ENCODE measurements at places on chromosomes 6 and 20.

DNA sequence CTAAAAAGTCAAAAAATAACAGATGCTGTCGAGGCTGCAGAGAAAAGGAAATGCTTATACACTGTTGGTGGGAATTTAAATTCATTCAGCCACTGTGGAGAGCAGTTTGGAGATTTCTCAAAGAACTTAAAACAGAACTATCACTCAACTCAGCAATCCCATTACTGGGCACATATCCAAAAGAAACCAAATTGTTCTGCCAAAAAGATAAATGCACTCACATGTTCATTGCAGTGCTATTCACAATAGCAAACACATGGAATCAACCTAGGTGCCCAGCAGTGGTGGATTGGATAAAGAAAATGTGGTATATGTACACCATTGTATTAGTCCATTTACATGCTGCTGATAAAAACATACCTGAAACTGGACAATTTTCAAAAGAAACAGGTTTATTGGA is 116.0 kb upstream of the VGLL2 start:
- no peak for DNase-seq

DNA sequence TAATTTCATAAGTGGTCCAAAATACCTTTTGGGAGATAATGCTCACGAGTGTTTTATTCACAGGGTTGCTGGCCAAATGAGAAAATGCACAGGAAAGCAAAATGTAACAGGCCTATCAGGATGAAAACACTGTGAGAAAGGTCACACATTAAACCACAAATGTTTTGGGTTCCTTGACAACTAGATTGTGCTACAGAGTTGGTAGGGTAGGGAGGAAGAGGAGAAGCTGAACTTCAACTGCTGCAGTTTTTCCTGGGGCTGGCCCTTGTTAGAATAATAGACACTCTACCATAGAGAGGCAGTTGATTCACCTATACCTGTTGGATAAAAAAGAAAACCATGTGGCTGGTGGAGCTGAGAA is 28.1 kb upstream of the PAQR8 start:
- DNase-seq: no peak

GRCh38 chr6:167968091-167968490 is 29.4 kb upstream of the KIF25 start:
- no peak for DNase-seq

DNA sequence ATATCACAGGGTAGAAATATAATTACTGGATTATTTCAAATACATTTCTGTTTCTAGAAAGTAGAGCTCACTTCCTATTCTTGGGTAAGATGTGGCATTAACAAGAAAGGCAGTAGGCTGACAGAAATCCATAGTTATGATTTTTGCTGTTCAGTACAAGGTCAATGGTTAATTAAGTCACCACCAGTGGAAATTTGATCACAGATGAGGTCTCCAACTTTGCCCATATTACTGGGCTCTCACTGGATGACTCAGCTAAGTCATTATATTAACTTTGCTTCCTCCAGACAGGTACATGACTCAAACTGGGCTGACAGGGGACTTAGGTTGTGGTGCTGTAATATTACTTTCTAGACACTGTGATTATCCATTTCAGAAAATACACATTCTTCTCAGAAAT is 212.4 kb downstream of the GRIK2 start:
- no peak for DNase-seq

DNA sequence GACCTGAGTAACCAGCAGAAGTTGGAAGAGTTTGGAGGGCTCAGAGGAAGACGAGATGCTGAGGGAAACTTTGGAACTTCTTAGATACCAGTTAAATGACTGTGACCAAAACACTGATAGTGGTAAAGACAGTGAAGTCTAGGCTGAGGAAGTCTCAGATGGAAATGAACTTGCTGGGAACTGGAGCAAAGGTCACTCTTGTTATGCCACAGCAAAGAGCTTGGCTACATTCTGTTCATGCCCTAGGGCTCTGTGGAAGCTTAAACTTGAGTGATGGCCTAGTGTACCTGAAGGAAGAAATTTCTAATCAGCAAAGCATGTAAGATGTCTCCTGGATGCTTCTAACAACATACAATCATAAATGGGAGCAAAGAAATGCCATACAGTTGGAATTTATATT is 24.7 kb downstream of the WDR27 start:
- no peak for DNase-seq

GRCh38 chr20:8036771-8037170 is 17.2 kb upstream of the TMX4 start:
- no peak for DNase-seq

DNA sequence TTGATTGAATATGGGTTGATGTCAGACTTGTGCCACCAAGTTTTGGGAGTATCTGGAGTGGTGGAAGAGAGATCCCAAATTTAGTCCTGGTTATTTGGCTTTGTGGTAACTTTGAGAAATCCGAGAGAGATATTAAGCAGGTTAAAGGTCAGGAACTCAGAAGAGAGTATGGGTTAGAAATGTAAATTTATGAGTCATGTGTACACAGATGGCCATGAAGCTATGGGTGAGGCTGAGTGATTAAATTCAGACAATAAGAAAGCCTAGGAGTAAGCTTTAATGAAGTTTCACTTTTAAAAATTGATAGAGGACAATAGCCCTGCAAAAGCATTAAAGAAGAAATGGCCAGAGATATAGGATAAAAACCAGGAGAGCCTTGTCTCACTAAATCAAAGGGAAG is 14.3 kb downstream of the RIMS1 start:
- DNase-seq: no peak

GRCh38 chr6:143110996-143111395 is 50.3 kb downstream of the AIG1 start:
- no peak for DNase-seq

DNA sequence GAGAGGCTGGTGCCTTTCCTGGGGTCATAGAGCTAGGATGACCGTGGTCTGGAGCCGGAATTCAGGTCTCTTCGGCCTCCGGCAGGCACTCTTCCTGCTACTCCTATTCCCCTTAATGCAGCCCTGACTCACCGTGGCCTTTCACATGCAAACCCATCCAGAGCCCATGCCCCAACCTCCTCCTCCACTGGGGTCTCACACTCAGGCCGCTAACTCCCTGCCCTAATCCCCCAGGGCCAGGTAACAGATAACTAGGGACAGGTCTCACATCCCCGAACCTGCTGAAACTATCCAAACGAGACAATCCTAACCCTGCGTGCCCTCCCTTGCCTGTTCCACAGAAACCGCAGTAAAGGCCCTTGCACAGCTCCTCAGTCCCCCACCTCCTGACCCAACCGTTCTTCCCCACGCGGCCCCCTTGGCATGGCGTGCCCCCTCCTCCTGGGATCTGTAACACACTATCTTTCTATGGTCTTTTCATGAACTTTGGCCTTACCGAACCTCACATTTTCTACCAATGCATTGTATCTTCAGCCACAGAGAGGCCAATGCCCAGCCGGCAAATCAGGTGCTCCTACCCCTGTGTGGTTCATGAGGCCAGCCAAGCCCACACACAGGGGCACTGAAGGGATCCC is 245.4 kb upstream of the EXOC2 start:
- no peak for DNase-seq

DNA sequence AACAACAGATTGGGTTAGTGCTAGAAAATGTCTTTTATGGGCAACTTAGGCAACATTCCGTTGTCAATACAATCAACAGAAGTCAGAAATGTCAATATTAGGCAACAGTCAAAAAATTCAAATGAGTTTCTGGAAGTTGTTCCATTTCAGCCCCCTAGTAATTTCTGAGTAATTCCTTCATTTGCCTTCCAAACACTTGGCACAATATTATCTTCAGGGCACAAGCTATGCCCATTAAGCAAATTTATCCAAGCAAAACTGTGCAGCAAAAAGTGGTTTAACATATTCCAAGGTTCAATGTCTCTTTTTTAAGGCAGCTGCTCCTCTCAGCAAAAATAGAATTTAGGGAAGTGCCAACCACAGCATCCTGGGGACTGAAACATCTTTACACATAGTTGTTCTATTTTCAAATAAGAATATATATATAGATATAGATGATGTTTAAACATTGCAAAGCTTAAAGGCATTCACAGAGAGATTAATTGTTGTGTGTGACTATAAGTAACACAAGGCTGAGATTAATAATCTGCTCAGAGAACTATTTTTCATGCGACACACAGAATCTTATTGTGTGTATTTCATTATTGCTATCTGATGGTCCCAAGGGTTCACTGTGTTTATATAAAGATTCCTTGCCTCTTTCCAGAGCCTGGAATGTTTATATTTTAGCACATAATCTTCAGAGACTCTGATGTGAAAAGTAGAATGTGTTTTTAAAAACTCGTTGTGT is 75.2 kb upstream of the ADTRP start:
- no peak for DNase-seq

DNA sequence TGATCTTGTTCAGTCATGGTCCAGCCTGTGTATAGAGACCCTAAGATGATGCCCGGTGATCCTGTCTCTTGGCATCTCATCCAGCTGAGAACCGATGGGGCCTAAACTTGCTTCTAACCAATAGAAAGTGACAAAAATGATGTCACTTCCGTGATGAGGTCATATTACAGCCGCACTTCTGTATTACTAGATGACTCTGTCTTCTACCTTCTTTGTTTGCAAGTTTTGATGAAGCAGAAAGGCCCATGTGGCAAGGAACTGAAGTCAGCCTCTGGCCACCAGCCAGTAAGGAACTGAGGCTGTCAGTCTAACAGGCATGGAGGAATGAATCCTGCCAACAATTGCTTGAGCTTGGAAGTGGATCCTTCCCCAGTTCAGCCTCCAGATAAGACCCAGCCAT is 32.8 kb upstream of the HLA-C start:
- no peak for DNase-seq

DNA sequence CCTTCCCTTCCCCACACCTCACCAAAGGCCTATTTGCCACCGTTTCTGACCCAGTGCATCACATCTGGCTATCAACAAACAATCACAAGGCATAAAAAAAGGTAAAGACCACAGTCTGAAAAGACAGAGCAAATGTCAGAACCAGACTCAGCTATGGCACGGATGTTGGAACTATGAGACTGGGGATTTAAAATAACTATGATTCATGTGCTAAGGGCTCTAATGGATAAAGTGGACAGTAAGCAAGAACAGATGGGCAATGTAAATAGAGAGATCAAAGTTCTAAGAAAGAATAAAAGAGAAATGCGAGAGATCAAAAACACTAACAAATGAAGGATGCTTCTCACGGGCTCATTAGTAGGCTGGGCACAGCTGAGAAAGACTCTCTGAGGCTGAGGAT is 99.5 kb downstream of the LAMP5 start:
- no peak for DNase-seq

DNA sequence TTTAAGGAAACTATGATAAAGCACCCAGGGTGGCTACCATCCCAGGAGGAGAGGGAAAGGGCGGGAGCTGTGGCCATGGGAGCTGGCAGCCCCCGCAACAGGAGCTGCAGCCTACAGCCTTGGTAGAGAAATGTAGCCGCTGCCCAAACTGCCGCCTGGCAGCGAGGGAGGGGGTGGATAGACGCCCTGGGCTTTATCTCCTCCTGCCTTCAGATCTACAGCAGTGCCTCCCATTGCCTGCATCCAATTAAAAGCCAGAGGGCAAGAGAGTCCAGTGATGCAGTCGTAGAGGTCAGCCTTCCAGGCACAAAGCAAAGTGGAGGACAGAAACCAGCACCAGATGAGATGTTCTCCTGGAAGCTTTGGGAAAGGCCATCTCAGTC is 35.0 kb upstream of the ZFAND3 start:
- no peak for DNase-seq

- DNase-seq: no peak
These were observed 3.1 kb downstream of the JAG1 start for GRCh38 chr20:10670501-10671220.

DNA sequence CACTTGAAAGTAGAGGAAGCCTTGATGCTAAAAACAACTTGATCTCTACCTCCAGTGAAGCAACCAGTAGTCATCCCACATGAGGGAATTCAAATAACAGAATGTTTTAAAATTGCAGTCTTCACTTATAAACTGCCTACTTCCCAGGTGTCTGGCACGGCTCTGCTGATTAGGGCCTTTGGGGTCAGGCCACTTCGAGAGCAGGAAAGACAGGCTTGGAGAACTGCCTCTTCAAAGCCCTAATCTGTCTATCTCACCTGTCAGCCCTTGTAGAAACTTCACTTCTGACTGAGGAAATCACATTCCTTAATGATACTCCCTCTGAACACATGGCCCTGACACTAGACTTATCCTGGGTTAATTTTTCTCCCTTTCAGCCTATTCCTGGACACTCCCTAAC is 458.6 kb downstream of the TENT5A start:
- DNase-seq: no peak

- DNase-seq: peak; percentile 49
These were observed 76.5 kb downstream of the ADGRG6 start for GRCh38 chr6:142378138-142378875.

GRCh38 chr6:116779573-116780164 is 14.2 kb upstream of the FAM162B start:
- DNase-seq: peak; percentile 21

- no peak for DNase-seq
These were observed 24.4 kb downstream of the SERAC1 start for GRCh38 chr6:158143700-158144099.

DNA sequence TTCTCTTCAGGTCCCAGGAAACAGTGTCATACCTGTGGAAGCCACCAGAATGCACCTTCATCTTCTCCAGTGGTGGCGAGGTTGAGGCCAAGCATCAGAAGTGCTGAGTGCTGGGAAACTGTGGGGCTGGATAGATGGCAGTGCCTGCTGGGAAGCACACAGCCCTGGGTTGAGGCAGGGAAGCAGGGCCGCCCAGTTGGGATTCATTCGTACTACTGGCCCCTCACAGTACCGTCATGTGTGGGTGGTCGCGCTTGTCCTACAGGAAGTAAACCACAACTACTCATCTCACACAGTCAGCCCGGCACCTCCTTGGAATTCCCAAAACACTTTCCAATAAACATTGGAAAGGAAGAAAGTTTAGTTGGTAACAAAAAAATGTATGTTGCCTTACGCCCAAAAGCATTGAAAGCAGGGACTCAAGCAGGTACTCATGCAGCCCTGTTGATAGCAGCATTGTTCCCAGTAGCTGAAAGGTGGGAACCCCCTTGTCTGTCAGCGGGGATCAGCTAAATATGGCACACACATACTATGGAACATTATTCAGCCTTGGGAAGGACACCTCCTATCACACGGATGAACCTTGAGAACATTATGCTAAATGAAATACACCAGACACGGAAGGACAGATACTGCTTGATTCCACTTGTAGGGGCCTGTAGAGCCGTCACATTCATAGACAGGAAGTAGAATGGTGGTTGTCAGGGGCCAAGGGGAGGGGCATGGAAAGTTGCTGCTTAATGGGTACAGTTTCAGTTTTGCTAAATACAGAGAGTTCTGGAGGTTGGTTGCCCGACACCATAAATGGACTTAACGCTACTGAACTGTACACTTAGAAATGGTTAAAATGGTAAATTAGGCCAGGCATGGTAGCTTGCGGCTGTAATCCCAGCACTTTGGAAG is 162.7 kb downstream of the MTHFD1L start:
- no peak for DNase-seq

DNA sequence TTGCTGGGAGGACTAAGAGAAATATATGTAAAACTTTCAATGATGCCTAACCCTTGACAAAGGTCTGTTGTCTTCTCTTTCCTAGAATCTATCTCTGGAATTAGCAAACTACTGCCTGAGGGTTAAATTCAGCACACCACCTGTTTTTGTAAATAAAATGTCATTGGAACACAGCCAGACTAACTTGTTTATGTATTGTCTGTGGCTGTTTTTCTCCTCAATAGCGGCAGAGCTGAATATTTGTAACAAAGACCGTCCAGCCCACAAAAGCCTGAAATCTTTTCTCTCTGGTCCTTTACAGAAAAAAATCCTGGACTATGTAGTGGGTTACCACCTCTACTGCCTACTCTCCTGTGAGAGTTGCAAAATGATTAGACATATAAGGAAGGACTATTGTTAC is 33.3 kb upstream of the SYNDIG1 start:
- DNase-seq: no peak

- no peak for DNase-seq
These were observed 13.0 kb downstream of the GNAS-AS1 start for GRCh38 chr20:58837717-58838116.

Measured in KG1 (cell line).